Stimulated activated CD4-positive, alpha-beta T cell treated with anti-CD3 and anti-CD28 coated beads, Interleukin-15, amount 100 ng/mL, for 1 hour (primary cell): ENCODE measurements at places on chromosomes 1 and 21.

GRCh38 chr1:196535727-196536126 is 72.5 kb downstream of the KCNT2 start:
- no peak for DNase-seq

GRCh38 chr1:183443466-183443865 is 25.3 kb upstream of the NMNAT2 start:
- DNase-seq = no peak

DNA sequence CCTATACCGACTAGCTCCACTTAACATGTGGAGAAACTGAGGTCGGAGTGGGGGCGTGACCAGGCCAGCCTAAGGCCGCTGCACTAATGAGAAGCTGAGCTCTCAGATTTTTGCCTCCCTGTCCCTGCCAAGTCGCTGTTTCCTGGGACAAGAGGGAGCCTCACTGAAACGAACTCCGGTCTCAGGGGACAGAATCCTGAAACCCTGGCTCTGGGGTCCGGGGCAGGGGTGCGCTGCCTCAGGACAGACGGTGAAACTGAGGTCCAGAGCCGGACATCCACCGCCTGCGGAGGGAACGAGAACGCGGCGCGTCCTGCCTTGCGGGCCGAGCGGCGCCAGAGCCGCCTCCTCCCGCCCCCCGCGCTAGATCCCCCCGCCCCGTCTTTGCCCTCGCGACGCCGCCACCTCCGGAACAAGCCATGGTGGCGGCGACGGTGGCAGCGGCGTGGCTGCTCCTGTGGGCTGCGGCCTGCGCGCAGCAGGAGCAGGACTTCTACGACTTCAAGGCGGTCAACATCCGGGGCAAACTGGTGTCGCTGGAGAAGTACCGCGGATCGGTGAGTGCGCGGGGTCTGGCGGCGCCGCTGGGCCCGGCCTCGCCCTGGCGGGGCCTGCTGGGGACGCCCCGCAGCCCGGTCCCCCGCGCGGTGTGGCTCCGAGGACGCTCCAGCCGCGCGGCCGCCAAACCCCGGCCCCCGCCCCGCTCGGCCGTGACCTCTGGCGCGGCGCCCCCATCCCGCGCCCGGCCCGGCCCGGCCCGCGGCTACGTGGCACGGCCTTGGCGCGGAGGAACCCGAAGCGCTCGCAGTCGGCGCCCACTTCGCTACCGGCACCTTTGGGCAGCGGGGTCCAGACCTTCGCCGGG is at the start of gene GPX7:
Gene GPX7, plus strand, starts transcription at position 381 of the 865 bp plus-strand sequence. Its CDS starts 39 bp downstream, at position 420.
- DNase-seq = peak; percentile 13

DNA sequence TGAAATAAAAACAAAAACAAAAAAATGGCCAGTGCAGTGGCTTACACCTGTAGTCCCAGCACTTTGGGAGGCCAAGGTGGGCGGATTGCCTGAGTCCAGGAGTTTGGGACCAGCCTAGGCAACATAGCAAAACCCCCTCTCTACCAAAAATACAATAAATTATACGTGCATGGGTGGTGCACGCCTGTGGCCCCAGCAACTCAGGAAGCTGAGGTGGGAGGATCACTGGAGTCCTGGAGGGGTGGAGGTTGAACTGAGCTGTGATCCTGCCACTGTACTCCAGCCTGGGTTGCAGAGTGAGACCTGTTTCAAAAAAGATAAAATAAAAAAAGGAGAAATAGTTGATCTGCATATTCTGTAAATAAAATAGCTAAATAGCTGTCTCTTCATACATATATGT is 41.2 kb downstream of the HS2ST1 start:
- DNase-seq = no peak

DNA sequence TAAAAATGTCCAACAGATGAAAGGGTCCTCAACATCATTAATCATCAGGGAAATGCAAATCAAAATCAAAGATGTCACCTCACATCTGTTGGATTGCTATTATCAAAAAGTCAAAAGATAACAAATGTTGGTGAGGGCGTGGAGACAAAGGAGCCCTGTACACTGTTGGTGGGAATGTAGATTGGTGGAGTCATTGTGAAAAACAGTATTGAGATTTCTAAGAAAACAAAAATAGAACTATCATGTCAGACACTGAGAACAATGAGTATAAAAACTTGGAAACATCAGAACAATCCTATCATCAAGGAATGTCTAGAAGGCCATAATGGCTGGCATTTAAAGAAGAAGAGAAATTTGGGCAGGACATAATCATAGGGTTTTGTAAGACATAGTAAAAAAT is 209.2 kb upstream of the PTGFR start:
- DNase-seq = no peak

GRCh38 chr1:162946701-162947100 is 85.7 kb upstream of the CCDC190 start:
- no peak for DNase-seq

GRCh38 chr1:235659186-235659771 is 9.7 kb upstream of the GNG4 start:
- no peak for DNase-seq
